ENCODE measurements at places on chromosomes 6 and 20.

- peak; percentile 2 for DNase-seq
These were observed 43.7 kb upstream of the MAP7 start for GRCh38 chr6:136593748-136594490.

DNA sequence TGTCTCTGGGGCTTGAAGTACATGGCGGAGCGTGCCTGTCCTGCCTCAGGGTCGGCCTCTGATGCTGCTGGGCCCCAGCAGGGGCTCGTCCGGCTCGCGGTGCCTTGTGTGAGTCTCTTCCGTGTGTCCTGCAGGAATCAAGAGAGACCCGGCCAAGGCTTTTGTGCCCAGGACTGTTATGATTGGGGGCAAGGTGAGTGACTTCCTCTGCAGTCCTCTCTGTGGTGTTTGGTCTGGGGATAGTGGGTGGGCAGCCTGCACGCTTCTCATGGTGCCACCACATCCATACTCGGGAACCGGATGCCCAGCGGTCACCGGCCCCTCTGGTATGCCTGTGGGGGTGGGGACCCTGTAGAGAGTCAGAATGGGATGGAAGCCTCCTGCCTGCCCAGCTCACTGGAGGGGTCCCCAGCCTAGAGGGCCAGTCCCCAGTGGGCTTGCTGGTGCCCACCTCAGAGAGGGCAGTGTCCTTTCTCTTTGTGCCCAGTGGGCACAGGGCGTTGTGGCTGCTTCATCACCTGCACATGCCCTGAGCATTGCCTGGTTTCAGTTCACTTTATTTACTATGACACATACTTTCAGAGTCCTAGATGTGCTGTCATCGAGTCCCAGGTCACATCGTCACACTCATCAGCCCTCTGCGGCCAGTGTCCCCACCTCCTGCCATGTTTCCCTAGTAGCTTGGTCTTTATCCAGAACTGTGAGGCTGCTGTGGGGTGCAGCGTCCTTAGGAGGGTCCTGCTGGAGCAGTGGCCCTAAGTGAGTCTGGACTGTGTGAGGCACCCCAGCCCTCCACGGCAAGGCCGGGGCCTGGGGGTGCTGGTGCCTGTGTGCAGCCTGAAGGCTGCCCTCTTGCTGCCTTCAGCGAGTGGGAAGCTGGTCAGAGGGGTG lies 40.7 kb downstream of the PYGB start:
- no peak for DNase-seq

DNA sequence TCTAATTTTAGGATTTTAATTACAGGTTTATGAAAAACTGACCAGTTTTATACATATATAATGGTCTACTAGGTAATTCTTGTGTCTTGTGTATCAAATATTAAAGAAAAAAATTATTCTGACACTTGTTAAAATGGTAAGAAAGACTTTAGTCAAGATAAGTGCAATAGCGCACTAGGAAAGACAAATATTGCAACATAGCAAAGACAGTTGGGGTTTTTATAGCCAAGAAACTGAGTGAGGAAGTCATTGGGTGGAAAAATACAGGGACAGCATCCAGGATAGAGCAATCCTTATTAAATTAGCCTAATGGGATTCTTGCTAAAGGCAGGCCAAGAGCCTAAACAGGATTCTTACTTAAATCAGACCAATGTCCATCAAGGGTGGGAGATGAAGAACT lies 71.1 kb downstream of the ROS1 start:
- no peak for DNase-seq

DNA sequence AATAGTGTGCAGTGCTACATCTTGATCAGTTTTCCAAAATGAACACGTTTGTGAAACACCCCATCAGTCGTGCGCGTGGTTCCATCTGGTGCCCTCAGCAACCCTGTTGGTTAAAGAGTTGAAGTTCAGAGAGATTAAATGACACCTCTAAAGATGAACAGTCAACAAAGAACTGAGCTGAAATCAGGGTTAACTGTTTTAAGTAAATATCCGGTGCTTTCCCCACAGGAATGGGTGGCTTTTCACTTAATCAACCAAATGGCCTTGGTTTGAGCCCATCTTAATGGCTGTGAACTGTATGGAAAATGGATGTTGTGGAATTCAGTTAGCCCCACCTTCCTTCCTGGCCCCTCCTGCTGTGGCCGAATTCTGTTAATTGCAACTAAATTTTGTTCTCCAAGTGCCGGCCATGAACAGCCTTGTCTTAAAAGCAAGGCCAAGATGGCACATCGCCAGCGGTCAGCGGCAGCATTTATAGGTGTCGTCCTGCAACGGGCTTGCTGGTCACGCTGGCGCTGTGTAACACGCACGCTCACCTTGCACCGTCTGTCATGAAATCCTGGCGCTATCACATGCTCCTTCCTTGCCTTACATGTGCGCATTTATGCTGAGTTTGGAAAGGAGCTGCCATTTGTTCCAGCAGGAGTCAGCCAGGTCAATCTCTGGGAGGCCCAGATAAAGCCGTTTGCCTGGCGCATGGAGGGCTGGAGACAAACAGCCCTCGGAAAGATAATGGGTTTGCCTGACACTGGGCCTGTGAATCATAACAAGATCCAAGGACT lies 164.5 kb downstream of the ERMARD start:
- no peak for DNase-seq

DNA sequence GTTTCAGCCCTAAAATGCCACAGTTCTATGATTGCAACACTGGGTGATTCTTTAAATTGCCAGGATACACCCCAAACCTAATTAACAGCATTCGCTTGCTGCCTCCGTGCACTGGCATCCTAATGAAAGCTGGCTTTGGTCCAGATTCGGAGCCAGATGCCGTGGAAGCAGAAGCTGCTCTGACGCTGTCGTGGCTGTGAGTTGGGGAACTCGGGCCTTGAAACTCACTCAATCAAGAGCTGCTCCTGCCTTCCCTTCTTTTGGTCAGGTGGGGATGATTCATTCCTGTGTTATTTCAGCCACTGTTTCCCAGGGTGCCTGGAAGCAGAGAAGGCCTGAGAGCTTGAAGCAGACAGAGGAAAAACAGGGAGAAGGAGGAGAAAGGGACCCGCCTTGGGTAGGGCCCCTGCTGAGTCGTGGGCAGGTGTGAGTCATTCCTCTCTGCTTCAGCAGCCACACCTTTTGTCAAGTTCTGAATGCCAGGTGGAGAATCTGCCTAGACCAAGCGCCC lies 36.2 kb upstream of the DSP start:
- no peak for DNase-seq

DNA sequence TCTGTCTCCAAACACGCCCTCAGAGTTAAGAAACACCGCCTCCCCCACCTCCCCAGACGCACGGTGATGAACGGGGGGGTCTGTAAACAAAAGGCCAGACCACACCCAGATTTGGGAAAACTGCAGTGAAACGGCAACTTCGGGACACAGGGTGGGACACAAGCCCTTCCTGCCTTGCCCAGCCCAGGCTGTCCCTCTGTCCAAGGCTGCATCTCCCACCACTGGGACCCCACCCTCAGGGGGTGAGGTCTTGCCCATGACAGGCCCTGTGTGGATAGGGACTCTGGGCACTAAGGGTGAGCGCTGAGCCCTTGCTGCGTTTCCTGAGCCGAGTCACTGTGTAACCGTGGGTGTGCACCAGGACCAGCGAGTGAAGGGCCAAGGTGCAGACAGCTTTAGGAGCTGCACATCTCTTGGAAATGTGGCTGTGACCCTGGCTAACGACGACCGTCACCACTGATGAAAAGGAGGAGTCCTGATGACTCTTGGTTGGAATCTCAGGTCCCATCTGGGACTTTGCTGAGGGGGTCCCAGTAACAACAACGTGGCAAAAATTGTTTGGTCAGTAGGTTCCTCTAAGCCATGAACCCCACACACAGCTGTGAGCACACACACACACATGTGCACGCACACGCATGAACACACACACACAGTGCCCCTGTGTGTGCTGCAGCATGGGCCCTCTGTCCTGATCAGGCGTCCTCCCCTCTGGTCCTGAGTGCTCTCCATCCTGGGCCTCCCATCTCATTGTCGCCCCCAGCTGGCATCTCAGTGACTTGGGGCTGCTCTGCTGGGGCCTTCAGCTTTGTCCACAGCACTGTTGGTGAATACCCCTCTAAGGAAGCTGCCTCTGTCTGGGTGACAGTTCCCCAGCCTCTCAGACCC lies 100.6 kb downstream of the RAMACL start:
- DNase-seq, result no peak

GRCh38 chr20:45758096-45758495 lies 33.6 kb downstream of the WFDC3 start:
- no peak for DNase-seq

DNA sequence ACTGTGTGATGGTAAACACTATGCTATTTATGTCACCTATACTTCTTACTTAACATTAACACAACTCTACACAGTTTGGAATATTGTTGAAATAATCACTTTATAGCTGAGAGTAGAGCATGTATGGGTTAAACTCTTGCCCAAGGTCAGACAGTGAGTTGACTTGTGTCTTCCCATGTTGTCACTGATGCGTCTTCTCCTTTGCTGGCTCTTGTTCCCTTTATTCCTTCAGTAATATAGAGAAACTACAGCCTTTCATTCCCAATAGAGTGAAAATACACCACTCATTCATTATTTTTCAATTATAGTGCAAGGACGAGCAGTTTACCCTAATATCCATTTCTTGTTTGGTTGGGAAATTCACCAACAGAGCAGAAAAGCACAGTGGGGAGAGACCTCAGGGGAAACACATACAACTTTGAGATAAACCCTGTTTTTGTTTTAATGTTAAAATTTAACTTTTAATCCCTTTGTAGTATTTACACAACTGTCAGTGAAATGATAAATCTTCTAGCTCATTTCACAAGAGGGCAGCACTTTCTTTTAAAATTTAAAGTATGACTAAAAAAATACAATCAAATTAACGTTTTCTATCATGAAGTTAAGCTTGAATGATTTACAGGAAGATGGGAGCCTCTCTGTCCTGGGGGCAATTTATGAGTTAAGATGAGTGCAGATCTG lies 363.0 kb downstream of the UTRN start:
- DNase-seq, result no peak

DNA sequence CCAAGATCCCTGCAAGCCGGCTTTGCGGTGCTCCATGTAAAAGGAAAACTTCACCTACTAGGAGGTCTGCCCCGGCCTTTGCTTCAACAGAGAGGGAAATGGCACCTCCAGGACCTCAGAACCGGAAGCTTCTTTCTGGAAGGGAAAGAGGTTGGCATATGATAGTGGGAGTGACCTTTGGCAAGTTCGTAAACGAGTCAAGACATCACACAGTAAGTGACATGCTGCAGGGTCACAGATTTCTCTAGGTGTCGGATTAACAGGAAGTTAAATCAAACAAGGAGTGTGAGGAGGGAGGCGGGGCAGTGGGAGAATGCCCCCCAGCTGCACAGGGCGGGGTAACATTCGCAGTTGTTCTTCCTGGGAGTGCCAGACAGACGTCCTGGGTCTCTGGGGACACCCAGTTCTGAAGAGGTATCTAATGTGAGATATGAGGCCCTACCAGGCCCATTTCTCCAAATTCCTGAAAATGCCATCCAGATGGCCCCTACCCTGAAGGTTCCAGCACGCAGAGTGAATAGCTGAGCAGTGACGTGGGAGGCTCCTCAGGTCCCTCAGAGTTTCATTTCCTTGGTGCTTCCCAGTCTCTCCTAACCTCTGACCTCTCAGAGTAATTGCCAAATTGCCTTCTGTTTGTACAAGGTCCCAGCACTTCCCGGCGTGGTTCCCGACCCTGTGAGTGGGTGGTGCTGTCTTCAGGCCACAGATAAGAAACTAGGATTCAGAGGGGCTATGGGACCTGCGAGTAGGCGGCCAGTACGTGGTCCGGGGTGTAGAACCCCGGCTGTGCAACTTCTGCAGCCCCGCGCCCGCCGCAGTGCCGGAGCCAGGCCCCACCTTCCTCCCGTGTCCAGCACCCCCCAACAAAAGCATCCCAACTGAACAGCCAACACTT lies 1.9 kb downstream of the RRBP1 start:
- no peak for DNase-seq

- no peak for DNase-seq
These were observed 28.0 kb downstream of the DIDO1 start for GRCh38 chr20:62898093-62898964.

DNA sequence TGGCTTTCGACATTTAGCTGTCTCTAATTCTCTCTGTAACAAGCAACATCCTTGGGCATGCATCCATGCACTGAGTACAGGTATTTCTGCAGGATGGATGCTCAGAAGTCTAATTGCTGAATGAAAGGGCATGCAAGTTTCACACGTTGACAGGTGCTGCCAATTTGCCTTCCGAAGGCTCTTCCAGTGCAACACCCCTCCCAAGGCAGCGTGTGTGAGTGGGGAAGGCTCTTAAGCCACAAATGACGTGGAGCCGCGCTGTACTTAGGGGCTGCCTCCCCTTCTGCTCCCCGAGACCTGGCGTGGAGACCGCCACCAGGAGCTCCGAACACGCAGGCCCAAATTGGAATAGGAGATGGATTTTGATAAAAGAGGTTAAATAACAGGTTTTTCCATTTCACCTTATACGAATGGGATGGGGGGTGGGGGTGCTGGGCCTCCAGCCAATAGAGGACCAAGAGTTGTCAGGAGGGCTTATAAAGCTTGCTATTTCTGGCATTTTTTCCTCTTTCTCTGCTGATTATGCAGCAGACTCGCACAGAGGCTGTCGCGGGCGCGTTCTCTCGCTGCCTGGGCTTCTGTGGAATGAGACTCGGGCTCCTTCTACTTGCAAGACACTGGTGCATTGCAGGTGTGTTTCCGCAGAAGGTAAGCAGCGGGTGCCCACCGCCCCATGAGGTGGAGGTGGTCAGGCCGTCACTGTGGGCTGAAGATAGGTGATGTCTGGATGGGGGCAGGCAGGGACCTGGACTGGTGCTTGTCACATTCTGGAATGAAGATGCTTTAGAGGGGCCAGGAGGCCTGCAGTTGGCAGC lies 30.9 kb downstream of the TOX2 start:
- no peak for DNase-seq

DNA sequence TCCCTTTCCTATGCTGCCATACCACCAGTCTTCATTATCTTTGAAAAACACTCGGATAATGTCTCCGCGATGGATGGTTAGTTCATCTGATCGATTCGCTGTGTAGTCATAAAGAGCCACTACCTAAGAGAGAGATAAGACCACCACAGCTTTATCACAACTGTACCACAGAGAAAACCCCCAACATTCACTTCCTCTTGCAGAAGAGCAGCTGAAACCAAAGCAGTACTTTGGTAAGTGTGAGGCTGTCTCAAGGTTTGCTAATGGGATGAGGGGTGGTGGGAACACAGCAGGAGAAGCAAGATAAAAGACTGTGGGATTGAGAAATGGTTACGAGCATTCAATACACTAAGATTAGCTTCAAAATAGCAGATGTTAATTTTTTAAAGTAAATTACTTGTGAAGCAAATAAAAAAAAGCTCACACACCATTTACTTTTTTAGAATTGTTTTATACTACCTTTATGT lies 142.1 kb downstream of the MYB start:
- DNase-seq, result no peak

GRCh38 chr20:22949331-22950109 lies 85.6 kb upstream of the SSTR4 start:
- DNase-seq, result no peak

DNA sequence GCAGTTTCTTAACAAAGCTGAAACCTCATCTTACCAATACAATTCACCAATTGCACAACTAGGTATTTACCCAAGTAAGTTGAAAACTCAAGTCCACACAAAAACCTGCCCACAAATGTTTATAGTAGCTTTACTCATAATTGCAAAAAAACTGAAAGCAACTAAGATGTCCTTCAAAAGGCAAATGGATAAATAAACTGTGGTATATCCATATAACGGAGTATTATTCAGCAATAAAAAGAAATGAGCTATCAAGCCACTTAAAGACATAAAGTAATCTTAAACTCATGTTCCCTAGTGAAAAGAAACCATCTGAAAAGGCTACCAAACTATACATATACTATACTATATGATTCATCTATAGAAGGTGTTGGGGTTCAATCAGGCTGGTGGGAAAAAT lies 179.7 kb downstream of the HACE1 start:
- DNase-seq, result no peak
